ENCODE measurements at places on chromosomes 2 and 18. TPM values are rescaled to one million over a fixed set of nuclear protein-coding genes. Genes with fewer than 3 reads are reported as not detected.

DNA sequence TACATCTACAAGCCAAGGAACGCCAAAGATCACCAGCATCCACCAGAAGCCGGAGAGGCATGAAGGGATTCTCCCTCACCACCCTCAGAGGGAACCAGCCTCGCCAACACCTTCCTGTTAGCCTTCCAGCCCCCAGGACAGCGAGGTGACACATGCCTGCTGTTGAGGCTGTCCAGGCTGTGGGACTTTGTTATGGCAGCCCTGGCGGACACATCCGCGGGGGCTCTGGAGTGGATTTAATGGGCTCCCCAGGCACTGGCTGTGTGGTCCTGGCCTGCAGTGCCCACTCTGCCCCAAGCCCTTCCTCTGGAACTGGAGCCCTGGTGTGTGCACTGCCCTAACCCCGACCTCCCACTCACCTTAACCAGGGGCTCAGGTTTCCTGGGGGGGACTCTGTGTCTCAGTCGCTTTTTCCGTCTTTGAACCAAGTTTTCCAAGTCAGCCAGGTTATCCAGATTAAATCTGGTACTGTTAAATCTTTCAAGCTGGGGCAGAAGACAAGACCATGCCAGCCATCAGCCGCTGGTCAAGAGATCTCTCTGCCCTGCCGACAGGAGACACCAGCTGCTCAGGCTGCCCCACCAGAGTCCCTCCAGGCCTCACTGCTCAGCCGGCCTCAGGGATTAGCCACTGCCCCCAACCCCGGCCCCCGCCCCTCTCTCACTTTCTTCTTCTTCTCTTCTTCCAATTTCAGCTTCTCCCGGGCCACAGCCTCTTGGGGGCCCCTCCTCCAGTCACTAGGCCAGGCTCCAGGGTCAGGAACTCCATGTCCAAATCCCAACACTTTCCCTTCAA is 1.9 kb downstream of the ANKRD23 start:
- H3K27me3 ChIP-seq = no peaks in the 10 kb centered on the region
- H3K36me3 ChIP-seq = no peaks in the 10 kb centered on the region
- DNase-seq = no peak

GRCh38 chr2:57615855-57616556 is 430.6 kb upstream of the VRK2 start:
- no peaks in the 10 kb centered on the region for H3K4me1 ChIP-seq
- H3K27ac ChIP-seq = no peak overlapping the region
- H3K27me3 ChIP-seq = no peaks in the 10 kb centered on the region
- H3K4me3 ChIP-seq = no peak overlapping the region
- DNase-seq = no peak

DNA sequence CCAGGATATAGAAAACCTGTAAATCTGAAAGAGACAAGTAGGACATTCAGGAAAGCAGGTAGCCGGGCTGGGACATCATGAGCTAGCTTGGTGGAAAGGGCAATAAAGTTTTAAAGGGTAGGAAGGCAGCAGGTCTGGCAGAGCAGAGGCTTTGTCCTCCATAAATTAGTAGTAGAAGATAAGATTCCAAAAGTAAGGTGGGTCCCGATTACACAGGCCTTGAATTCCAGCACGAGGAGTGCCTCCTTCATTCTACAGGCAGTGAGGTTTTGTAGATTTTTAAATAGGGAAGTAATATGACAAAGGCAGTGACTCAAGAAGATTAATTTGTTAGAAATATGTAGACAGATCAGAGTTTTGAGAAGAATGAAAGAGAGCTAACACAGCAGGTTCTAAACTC is 160.7 kb downstream of the DTNB start:
- H3K27ac ChIP-seq = no peak overlapping the region
- H3K36me3 ChIP-seq = peaks cover 4% of the 10 kb centered on the region
- no peaks in the 10 kb centered on the region for H3K27me3 ChIP-seq

DNA sequence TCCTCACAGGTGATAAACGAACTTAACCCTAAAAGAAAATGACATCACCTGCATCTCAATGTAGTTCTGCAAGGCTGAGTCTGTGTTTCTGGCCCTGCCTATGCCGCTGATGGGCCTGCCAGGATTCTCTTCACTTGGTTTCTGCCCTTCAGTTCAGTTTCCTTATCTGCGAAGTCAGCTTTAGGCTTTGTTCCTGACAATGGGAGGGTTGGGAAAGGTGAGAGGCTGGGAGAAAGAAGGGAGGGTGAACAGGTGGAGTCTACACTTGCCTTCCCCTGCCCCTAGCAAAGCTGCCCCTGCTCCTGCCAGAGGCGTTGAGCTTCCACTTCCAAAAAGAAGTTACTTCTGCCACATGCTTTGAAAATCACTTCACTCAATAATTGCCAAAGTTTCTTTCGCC is 124.0 kb upstream of the APCDD1 start:
- no peak for DNase-seq
- H3K36me3 ChIP-seq = no peaks in the 10 kb centered on the region
- no peaks in the 10 kb centered on the region for H3K4me1 ChIP-seq
- H3K4me3 ChIP-seq = no peak overlapping the region

DNA sequence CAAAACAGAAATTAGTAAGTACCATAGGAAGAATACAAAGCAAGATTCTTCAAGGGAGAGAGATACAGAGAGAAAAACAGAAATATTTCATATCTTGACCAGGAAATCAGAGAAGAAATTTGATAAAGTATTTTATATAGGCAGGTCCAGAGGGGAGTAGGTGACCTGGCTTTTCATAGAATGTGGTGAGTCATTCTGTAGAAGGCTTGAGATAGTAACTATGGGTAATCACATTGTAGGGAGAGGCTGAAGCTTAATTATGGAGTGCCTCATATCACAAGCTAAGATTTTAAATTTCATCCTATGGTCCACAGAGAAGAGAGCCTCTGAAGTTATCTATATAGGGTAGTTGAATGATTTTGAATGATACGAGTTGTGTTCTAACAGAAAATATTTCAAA is 195.0 kb upstream of the CYRIA start:
- no peak overlapping the region for H3K4me3 ChIP-seq
- H3K36me3 ChIP-seq = no peaks in the 10 kb centered on the region
- no peaks in the 10 kb centered on the region for H3K27me3 ChIP-seq
- no peak for DNase-seq
- H3K4me1 ChIP-seq = no peaks in the 10 kb centered on the region

DNA sequence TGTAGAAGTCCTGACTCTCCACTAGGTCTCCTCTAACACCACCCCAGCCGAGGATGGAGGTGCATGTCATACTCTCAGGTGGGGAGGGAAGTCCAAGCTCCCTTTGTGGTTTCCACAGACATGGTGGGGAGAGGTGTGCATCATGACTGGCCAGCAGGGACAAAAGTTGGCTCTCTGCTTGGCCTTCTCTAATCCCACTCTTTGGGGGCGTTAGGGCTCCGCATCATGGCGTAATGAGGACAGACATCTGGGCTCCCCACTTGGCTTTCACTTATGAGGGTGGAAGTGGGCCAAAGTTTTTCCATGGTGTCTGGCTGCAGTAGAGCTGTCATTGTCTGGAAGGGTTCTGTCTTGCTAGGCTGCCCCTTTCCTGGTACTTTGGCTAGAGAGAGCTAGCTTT is 80.7 kb upstream of the DAPL1 start:
- no peak for DNase-seq
- H3K27me3 ChIP-seq = no peaks in the 10 kb centered on the region
- no peak overlapping the region for H3K27ac ChIP-seq
- no peak overlapping the region for H3K4me3 ChIP-seq

DNA sequence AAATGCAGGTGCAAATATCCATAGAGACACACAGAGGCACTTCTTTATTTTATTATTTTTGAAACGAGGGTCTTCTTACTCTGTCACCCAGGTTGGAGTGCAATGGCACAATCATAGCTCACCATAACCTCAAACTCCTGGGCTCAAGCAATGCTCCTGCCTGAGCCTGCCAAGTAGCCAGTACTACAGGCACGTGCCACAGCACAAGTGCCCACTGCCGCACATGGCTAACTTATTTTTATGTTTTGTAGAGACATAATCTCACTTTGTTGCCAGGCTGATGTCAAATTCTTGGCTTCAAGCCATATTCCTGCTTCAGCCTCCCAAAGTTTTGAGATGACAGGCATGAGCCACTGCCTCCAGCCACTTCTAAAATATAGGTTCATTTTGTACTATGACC is 537.6 kb downstream of the THSD7B start:
- no peaks in the 10 kb centered on the region for H3K4me1 ChIP-seq
- H3K36me3 ChIP-seq = no peaks in the 10 kb centered on the region
- H3K27ac ChIP-seq = no peak overlapping the region
- no peak for DNase-seq
- no peaks in the 10 kb centered on the region for H3K27me3 ChIP-seq
- no peak overlapping the region for H3K4me3 ChIP-seq

DNA sequence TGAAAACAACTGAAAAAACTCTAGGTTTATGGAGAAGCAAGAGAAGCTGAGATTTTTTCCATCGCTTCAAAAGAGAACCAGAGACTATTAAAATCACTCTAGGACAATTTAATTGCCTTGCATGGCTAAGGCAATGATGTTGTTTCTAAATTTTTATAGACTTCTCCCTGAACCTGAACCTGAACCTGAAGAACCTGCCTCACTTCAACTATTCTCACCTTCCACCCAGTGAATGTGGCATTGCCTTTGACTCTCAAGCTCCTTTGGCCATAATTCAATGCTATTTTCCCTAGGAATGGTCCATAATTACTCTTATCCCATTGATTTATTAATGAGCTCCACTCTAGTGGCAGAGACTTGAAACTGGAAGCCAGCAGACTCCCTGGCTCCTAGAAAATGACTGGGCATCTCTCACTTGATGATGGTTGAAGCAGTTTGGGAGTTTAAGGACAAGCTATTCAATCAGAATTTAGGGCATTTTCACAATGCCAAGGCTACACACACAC is 303.8 kb upstream of the UBE2E3 start:
- no peak for DNase-seq
- H3K4me3 ChIP-seq = no peak overlapping the region
- no peak overlapping the region for H3K27ac ChIP-seq
- H3K27me3 ChIP-seq = no peaks in the 10 kb centered on the region
- H3K36me3 ChIP-seq = no peaks in the 10 kb centered on the region
- no peaks in the 10 kb centered on the region for H3K4me1 ChIP-seq

GRCh38 chr2:210756855-210757254 is 200.5 kb downstream of the CPS1 start:
- no peaks in the 10 kb centered on the region for H3K36me3 ChIP-seq
- no peak overlapping the region for H3K4me3 ChIP-seq
- no peaks in the 10 kb centered on the region for H3K4me1 ChIP-seq
- H3K27ac ChIP-seq = no peak overlapping the region

DNA sequence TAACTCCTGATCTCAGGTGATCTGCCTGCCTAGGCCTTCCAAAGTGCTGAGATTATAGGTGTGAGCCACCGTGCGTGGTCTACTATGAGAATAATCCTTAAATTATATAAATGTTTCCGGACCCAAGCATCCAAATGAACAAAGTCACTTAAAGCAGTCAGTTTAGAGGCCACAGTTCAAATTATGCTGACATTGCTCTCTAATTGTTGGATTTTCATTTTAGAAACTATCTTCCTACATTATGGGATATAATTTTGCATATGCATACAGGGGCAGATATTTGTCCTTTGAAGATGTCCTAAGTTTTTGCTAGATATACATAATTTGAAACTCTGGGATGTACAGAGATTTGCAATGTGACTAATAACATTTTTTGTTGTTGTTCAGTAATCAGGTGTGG is 390.1 kb downstream of the RND3 start:
- H3K36me3 ChIP-seq = no peaks in the 10 kb centered on the region
- no peak overlapping the region for H3K27ac ChIP-seq
- H3K27me3 ChIP-seq = no peaks in the 10 kb centered on the region
- H3K4me1 ChIP-seq = no peaks in the 10 kb centered on the region
- no peak for DNase-seq

DNA sequence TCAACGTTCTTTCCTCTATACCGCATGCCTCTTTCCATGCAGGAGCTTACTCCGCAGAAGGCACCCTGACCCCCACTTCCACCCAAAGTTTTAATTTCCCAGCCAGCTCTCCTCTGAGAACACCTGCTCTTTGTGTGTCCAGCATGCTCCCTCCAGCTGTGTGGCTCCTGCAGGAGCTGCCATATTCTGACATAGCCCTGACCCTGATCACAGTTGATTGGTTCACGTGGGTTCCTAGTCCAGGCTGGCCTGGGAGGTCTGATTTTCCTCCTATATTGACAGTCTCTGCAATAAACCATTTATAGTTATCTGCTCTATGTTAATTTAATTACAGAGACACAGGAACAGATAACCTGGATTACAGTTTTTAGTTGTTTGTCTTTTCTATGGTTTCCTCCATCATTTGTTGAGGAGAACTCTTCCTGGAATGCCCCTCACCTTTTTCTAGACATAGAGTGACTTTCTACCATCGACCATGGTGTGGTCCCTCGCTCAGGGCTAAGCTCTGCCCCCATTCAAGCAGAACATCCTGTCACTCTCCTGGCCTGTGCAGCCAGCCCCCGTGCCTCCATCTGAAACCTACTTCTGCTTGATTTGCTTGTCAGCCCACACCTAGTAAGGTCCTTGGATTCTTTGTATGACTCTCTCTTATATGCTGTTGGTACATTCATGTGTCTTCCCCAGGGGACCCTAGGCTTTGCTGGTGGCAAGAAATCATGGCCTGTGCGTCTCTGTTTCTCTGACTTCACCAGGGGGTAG is 231.5 kb downstream of the LPIN1 start:
- no peak for DNase-seq
- H3K27ac ChIP-seq = no peak overlapping the region
- H3K4me1 ChIP-seq = peaks cover 7% of the 10 kb centered on the region
- no peaks in the 10 kb centered on the region for H3K27me3 ChIP-seq

TUBA4B gene
- polyA plus RNA-seq = not detected

TRPM8 gene
- polyA plus RNA-seq = 0.85 TPM

PSD4 gene
- 0.35 TPM for polyA plus RNA-seq

AQP12A gene
- not detected for polyA plus RNA-seq

MPV17 gene
- 255 TPM for polyA plus RNA-seq

PLEKHB2 gene
- polyA plus RNA-seq = 78.9 TPM
